Stimulated activated CD4-positive, alpha-beta T cell treated with anti-CD3 and anti-CD28 coated beads, Interleukin-12 subunit alpha, Interleukin-12 subunit beta, amount 100 ng/mL, for 24 hours (primary cell): ENCODE measurements at places on chromosomes 13 and 19.

GRCh38 chr13:93173654-93174053 lies 53.0 kb upstream of the GPC6 start:
- DNase-seq = no peak

- no peak for DNase-seq
Observed at GRCh38 chr19:13808856-13809255, 13.6 kb downstream of the ZSWIM4 start.

DNA sequence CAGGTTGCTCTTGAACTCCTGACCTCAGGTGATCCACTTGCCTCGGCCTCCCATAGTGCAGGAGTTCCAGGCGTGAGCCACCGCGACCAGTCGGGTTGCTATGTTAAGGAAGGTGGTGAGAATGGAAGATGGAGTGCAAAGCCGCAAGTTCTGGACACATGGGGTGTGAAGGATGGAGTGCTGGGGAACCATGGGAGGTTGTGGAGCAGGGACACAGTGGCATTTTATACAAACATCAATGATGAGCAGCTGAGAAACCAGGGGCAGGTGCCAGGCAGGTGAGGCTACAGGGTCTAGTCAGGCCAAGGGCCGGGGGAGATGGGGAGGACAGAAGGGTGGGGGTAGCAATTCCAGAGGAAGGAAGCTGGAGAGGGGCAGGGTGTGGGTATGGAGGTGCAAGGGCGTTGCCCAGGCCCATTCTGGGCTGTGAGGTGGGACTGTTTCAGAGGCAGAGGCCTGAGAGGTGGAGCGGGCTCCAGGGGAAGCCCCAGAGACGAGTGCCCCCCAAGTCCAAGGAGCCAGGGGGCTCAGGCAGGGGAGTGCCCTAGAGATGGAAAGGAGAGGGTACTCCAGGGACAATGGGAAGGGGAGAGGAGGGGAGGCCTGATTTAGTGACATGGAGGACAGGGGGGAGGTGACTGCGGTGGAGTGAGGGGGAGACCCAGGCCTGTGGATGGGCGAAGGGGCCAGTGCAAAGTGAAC lies 1.9 kb upstream of the RAX2 start:
- no peak for DNase-seq

GRCh38 chr19:45115809-45116615 lies 23.0 kb downstream of the PPP1R37 start:
- no peak for DNase-seq

DNA sequence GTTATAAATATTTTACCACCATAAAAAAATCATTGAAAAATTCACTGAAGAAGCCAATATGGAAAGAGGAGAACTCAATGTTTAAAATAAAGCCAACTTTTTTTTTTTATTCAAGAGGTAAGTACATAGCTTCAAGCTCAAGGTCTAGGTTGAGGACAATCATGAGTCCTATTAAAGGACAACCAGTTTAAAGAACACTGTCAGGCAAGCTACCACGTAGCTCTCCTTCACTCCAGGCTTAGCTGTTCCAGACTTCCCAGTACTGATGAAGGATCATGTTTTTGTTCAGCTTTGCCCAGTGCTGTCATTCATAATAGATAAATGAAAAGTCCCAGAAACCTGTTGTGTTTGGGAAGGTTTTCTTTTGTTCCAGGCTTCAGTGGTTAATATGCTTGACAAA lies 10.0 kb upstream of the MLNR start:
- no peak for DNase-seq

GRCh38 chr19:40960062-40960685 lies 30.9 kb upstream of the CYP2B6 start:
- DNase-seq = no peak

DNA sequence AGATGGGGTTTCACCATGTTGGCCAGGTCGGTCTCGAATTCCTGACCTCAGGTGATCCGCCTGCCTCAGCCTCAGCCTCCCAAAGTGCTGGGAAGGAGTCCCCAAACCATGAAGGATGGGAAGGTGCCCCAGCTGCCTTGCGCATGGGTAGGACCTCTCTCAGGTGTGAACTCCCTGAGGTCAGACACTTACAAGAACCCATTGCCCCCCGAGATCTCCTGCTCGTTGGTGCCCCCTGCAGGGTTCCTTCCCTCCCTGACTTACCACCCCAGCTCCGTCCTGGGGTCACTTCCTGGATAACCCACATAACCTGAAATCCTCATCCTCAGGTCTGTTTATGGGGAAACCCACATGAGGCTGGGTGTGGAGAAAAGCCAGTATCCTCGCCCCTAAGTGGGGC lies 41.7 kb downstream of the UNC13A start:
- no peak for DNase-seq

DNA sequence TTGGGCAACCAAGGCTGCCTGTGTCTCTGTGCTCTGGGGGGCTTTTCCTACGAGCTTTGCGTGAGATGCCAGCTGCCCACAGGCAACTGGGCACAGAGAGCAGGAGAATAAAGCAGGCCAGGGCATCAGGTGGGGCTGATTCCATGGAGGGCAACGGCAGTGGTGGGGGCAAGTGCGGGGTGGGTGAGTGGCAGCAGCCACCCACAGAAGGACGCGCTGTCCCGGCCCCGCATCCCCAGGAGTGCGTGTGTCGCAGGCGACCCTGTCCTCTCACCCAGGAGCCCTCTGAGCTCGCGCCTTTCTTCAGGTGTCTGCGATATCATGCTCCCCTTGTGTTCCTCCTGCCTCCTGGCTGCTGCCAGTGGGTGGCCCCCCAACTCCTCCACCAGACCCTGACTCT lies 67.4 kb downstream of the MCF2L start:
- no peak for DNase-seq

- DNase-seq = no peak
Observed at GRCh38 chr13:77544355-77544754, 8.8 kb downstream of the SCEL start.

DNA sequence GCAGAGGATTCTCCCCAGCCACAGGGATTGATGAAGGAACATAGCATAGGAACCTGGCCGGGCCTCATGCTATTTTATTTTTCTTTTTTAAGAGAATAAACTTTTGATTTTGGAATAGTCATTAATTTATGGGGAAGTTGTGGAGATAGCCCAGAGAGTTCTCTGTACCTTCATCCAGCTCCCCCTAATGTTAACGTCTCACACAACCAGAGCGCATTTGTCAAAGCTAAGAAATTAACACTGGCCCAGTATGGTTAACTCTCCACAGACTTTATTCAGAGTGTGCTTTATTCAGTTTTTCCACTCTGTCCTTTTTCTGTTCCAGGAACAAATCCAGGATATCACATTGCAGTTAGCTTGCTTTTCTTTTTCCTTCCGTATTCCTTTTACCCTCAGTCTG lies 59.4 kb downstream of the RGCC start:
- DNase-seq = no peak

GRCh38 chr19:7961920-7962626 lies 18.6 kb upstream of the TIMM44 start:
- DNase-seq = no peak

- DNase-seq = no peak
Observed at GRCh38 chr13:112896736-112897602, 72.0 kb upstream of the MCF2L start.

DNA sequence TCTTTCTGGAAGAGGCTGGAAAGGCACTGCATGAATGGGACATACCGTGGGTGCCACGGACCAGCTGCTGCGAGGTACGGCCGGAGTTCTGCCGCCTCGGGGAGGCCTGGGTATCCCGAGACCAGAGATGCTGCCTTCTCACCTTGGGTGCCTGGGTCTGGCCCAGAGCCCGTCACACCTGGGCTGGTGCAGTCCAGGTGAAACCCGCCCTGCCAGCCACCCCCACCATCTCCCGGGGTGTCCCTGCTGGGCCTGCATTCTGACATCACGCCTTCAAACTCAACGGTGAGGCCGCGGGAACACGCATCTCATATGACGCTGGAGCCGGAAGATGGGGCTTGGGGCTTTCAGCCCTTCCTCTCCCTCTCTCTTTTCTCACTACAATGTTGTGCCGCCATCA lies 98.0 kb downstream of the GADD45B start:
- no peak for DNase-seq

DNA sequence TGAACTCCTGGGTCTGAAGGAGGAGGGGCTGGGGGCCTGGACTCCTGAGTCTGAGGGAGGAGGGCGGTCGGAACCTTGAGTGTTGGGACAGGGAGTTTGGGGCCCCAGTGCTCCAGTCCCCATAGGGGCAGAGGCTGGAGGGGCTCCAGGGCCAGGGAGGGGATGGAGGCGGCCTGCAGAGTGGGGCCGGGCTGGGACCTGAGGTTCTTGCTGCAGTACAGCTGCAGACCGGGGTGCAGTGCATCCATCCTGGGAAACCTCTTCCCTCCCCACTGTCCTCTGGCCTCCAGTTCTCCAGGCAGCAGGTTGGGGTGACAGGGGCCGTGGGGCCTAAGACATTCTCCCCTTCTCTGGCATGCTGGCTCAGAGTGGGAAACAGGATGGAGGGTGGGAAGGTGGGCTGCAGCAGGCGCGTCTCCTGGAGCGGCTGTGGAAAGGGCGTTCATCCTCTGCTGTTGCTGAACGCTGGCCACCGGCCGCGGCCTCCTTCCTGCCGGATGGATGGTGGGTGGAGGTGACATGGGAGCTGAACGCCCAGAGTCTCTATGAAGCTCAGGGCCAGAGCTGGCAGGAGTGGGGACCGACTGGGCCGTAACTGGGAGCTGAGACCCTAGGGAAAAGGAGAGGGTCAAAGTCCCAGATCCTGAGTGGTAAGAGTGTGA lies 1.6 kb downstream of the BRSK1 start:
- DNase-seq = no peak
